Stimulated activated CD8-positive, alpha-beta memory T cell treated with anti-CD3 and anti-CD28 coated beads, Interleukin-7, amount 100 ng/mL, for 1 hour (primary cell): ENCODE measurements at places on chromosomes 13 and 19.

DNA sequence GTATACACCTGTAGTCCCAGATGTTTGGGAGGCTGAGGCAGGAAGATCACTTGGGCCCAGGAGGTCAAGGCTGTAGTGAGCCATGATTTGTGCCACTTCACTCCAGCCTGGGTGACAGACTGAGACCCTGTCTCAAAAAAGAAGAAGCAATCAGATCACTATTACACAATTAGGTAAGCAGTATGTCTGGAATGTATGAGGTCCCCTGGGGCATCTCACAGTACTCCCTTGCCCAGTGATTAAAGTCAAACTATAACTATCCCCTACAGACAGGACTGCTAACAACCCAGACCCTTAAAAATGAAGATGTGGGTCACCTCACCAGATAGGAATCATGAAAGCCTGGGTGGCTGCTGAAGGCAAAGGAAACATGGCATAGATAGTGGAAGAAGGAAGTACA is 9.4 kb upstream of the PAN3 start:
- no peak for DNase-seq

DNA sequence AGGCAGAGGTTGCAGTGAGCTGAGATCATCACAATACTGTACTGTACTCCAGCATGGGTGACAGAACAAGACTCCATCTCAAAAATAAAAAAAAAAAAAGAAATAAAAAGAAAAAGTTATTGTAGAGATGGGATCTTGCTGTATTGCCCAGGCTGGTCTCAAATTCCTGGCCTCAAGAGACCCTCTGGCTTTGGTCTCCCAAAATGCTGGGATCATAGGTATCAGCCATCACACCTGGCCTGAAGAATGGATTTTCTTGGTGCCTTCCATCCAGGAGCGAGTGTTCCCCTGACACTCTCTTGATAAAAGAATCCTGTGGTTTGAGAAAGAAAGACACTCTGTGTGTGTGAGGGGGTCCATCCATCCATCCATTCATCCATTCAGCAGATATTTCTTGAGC is 4.7 kb downstream of the OLFM2 start:
- no peak for DNase-seq

GRCh38 chr19:21586311-21587116 is 81.1 kb downstream of the ZNF429 start:
- peak; percentile 6 for DNase-seq

GRCh38 chr13:75838366-75839005 is 202.4 kb downstream of the LMO7 start:
- no peak for DNase-seq

DNA sequence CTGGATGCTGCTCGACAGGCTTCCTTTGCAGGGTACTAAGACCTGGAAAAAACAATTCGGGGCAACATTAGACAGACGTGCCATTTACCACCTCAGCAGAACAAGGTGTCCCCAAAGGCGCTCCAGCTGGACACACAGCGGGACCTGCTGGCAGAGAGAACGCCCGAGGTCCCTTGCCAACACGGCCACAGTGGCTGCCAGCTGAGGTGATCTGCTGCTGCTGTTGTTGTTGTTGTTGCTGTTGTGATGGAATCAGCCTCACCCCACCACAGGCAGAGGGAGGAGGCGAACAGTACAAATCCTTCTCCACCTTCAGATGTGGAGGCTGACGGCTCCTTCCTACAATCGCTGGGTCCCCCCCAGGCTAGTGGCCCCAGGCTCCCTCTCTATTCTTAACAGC is 25.2 kb downstream of the ANKRD27 start:
- no peak for DNase-seq

DNA sequence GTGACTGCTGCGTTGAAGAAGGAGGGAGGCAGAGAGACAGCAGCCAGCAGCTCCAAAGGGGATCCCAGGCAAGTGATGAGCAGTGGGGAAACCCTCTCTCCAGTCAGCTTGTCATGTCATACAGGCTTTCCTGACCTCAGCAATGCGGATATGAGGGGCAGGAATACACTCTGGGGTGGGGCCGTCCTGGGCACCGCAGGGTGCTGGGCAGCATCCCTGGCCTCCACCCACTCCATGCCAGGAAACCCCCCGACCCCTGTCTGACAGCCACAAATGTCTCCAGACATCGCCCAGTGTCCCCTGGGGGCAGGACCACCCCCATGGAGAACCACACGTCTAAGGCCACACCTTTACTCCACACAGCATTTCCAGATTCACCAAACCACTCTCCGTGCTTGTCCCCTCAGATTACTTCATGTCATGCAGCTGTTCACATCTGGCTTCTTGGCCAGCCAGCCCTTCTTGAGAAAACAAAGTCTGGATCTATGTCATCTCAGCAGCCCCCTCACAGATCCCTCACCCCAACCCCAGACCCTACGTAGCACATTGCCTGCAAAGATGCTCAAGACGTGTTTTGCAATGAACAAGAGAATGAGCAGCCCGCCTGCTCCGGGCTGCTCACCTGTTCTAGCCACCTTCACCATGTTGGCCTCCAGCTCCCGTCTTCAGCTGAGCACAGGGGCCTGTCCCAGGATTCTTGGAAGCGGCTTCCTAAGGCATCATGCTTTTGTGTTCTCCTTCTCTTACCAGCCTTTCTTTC is 46.5 kb downstream of the RFX2 start:
- DNase-seq, result no peak

GRCh38 chr19:54287456-54287855 is 6.5 kb upstream of the LILRB2 start:
- DNase-seq, result no peak

- DNase-seq, result no peak
Measured at GRCh38 chr19:36572593-36573019, 486 bp downstream of the ZNF529 start.

- no peak for DNase-seq
Measured at GRCh38 chr13:80037505-80037888, 303.4 kb downstream of the SPRY2 start.

DNA sequence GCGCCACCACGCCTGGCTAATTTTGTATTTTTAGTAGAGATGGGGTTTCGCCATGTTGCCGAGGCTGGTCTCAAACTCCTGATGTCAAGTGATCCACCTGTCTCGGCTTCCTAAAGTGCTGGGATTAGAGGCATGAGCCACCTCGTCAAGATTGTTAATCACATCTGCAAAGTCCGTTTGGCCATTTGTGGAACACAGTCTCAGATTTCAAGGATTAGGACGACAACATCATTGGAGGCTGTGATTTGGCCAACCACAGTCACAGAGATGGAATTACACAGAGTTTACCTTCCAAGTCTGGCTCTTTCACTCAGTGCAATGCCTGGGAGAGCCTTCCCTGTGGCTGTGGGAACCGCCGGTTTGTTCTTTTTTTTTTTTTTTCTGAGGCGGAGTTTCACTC is 17.8 kb downstream of the SULT2B1 start:
- DNase-seq, result no peak

DNA sequence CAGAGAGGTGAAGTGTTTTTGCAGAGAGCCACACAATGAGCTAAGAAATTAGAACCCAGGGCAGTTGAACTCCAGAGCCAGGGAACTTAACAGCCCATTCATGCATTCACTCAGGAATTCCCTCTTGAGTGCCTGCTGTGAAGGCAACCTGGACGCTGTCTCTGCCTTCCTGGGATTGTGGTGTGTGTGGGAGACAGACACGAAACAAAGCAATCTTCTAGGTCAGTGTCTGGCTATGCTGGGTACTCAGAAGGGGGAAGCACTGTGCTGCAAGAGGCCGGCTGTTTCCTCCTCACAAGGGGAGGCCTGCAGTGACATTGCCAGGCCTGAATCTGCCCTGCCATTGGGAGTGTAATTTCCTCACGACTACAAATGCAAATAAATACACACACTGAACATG is 9.7 kb downstream of the BCKDHA start:
- no peak for DNase-seq

- no peak for DNase-seq
Measured at GRCh38 chr13:28043224-28043623, 54.7 kb upstream of the URAD start.

GRCh38 chr13:41200126-41200525 is 5.8 kb upstream of the KBTBD7 start:
- no peak for DNase-seq

DNA sequence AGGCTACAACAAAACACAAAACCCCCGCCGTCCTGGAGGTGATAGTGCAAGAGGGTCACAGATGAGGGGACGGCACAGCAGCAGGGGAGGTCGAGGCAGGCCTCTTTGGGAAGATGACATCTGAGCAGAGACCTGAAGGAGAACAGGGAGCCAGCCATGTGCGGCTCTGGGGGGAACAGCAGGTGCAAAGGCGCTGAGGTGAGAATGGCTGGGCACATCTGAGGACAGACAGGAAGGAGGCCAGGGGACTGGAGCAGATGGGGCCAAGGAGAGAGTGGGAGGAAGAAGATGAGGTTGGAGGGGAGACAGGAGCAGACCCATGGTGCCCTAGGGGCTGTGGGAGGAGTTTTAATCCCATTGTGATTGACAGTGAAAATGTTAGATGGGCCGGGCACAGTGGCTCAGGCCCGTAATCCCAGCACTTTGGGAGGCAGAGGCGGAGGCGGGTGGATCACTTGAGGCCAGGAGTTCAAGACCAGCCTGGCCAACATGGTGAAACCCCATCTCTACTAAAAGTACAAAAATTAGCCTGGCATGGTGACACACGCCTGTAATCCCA is 1.8 kb upstream of the CKM start:
- DNase-seq, result no peak

DNA sequence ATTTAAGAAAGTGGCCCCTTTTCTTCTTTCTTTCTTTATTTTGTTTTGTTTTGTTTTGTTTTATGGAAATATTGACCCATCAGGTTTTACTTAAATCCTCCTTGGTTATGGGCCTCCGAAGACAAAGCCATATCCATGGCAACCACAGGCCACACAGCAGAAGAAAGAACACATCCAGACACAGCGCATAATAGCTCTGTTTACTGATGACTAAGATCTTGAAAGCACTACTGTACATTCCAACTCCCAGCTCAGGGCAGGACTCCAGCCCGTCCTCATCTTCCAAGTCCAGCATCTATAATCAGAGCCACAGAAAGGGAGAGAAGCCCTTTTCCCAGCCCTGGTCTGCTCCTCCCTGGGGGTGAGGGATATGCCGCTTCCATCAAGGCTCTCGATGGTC is 84.3 kb downstream of the NUFIP1 start:
- DNase-seq, result no peak

DNA sequence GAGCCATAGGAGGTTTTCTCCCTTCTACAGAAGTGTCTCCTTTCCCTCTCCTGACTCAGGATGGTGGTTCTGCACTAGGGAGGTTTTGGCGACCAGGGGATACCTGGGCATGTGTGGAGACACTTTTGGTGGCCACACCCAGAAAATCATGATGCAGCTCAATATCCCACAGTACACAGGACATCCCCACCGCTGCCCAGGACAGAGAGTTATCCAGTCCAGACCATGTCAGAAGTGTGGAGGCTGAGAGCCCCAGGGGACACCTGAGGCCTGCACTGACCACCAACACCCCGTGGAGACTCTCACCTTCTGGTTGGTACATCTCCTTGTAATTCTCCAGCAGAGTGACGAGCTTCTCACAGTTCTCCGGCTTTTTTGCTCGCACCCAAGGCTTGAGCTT is 16.6 kb downstream of the PEG3 start:
- DNase-seq, result no peak

GRCh38 chr19:33284756-33285155 is 17.6 kb downstream of the CEBPA start:
- no peak for DNase-seq

GRCh38 chr13:112042496-112042895 is 24.5 kb upstream of the SOX1 start:
- no peak for DNase-seq

DNA sequence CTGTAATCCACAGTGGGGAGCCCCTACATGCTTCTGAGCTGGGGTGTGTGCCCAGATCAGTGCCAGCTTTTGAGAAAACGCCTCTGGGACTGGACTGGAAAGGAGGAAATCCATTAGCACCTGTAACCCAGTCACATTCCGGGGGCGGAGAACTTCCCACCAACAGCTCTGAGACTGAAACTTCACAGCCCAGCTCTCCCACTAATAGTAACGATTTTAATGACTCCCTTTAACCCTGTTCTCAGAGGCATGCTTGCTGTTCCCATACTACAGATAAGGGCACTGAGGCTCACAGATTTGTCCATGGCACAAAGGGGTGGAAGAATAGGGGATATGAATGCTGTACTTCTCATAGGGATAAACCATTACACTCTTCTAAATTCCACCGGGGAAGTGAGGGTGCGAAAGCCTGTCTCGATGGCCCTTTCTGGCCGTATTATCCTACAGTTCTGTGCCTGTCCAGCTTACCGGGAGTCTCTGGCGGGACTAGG is 851 bp downstream of the FBXO46 start:
- no peak for DNase-seq

GRCh38 chr19:19911150-19911549 is 10.4 kb downstream of the ZNF93 start:
- no peak for DNase-seq

- no peak for DNase-seq
Measured at GRCh38 chr19:55258476-55258827, 365 bp downstream of the PPP6R1 start.

- DNase-seq, result no peak
Measured at GRCh38 chr19:51246164-51246552, 4.7 kb upstream of the SIGLECL1 start.
